ENCODE measurements at places on chromosomes 12 and 14.

GRCh38 chr12:98840325-98840724 lies 195.2 kb downstream of the APAF1 start:
- no peak for DNase-seq

DNA sequence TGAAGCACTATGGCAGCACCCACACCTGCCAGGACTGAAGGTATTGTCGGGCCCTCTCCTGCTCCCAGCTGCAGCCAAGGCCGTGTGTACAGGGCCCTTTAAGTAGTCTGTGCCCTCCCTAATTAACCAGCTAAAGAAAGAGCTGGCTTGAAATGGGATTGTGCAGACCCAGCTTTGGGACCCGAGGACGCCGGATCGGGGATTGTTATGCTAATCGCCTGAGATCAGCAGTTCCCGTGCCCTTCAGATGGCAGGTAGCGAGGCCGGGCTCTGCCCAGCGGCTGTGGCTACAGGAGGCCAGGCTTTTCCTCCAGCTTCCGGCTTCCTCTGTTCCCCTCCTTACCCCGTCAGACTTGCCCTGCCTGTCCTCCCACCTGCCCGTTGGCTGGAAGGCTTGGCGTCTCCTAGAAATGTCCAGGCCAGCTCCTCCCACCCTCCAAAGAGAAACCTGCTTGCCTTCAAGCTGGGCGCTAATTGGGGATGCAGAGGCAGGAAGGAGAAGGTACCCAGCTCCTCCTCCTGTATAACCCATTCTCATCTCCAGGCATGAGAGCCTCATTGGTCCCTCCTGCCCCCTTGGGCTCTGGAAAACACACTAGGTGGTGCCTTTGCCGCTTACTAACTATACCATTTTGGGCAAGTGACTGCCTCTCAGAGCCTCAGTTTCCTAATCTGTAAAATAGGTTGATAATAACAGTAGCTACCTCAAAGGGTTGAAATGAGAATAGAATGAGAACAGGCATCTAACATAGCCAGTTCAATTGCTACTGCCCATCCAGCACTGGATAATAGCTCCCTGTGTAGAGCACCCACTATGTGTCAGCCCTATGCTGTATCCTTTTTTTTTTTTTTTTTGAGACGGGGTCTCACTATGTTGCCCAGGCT lies 25.8 kb upstream of the MSI1 start:
- DNase-seq = no peak

DNA sequence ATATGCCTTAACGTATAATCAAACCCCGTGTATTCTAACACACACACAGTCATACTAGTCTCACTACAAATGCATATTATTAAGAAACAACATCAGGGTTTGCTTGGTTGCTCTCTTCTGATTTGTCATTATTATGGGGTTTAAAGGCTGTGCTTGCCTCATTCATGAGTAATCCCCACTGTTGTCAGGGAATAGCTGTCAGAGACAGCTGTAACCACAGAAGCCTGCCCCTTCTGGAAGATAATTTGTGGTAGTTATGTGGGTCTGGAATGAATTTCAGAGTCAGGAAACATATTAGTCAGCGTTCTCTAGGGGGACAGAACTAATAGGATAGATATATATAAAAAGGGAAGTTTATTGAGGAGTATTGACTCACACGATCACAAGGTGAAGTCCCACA lies 456.9 kb upstream of the TMEM132C start:
- DNase-seq = no peak

DNA sequence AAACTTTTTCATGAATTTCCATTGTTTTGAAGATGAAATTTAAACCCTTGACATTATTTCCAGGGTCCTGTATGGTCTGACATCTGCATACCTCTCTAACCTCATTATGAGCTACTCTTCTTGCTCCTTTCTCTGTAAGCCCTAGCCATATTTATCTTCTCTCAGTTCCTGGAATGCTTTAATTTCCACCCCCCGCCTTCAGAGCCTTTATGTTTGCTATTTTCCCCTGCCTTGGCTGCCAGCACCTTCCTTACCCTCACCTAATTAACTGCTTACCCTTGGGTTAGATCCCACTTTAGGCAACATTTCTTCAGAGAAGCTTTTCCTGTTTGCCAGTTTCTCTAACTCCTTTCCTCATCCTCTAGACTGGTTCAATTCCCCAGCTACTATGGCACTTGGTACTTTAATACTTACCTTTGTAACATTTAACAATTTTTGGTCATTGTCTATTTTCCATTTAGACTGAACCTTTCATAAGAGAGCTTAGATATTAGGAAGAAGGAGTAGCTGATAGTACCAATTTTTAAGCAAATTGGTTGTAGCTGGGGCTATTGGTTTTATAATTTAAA lies 6.0 kb downstream of the STYX start:
- DNase-seq = no peak

- no peak for DNase-seq
Measured at GRCh38 chr14:35342489-35343010, 50.4 kb downstream of the PSMA6 start.

- no peak for DNase-seq
Measured at GRCh38 chr14:25484906-25485305, 435.0 kb upstream of the STXBP6 start.

DNA sequence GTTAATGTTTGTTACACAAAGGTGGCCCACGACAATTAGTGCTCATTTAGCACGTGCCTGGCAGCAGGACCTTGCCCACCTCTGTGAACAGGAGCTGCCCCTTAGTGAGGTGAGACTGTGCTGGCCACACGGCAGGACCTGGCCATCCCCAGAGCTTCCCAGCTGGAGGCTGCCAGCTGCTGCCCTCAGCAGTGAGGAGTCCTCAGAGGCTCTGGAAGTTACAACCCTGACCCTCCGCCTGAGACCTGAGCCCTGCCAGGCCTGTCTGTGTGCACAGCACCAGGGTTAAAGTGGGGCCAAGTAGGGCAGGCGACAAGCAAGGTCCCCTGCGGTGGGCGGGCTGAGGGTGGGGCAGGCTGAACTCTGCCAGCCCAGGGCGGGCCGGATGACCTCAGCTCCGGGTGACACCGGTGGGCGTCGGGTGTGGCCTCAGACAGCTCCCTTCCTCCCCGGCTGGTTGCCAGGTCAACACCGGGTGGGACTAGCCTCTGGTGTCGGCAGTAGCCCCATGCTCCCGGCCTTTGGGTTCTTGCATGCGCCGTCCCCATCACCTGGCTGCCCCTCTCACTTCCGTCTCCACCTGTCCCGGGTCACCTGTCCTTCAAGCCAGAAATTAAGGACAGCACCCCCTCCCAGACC lies 9.2 kb upstream of the LBHD2 start:
- DNase-seq = peak; percentile 13

GRCh38 chr12:87120440-87120839 lies 864.2 kb upstream of the MGAT4C start:
- no peak for DNase-seq

GRCh38 chr14:97077253-97077653 lies 280.1 kb downstream of the VRK1 start:
- DNase-seq = no peak

- DNase-seq = no peak
Measured at GRCh38 chr14:79342942-79343341, 868.4 kb downstream of the DIO2 start.

DNA sequence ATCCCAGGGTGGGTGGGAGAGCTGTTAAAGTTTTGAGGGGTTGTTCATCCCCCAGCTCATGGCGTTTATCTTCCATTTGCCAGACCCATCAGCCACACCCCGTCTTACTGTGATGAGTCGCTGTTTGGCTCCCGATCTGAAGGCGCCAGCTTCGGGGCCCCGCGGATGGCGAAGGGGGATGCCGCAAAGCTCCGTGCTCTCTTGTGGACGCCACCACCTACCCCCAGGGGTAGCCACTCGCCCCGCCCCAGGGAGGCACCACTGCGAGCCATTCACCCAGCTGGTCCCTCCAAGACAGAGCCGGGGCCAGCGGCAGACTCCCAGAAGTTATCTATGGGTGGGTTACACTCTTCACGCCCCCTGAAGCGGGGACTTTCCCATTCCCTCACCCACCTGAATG lies 5.7 kb downstream of the RITA1 start:
- DNase-seq = no peak

- DNase-seq = no peak
Measured at GRCh38 chr12:53988541-53989226, 3.7 kb downstream of the HOXC10 start.

DNA sequence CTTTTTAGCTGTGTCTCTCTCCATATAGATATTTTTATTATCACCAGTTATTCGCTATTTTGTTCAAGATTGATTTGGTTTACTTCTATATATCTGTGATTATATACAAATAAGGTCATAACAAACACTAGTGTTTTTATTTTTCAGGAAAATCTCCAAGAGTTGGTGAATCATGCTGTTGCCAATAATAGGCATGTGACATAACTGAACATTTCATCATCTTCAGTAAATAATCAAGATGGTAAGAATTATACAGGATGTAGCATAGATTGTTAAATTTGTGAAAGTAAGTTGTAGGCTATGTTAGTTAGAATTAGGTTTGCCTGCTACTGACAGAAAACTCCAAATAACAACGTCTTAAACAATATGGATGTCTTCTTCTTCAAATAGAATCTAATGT lies 240.9 kb upstream of the PDE3A start:
- DNase-seq = no peak

GRCh38 chr12:122537021-122537420 lies 10.0 kb downstream of the KNTC1 start:
- no peak for DNase-seq

DNA sequence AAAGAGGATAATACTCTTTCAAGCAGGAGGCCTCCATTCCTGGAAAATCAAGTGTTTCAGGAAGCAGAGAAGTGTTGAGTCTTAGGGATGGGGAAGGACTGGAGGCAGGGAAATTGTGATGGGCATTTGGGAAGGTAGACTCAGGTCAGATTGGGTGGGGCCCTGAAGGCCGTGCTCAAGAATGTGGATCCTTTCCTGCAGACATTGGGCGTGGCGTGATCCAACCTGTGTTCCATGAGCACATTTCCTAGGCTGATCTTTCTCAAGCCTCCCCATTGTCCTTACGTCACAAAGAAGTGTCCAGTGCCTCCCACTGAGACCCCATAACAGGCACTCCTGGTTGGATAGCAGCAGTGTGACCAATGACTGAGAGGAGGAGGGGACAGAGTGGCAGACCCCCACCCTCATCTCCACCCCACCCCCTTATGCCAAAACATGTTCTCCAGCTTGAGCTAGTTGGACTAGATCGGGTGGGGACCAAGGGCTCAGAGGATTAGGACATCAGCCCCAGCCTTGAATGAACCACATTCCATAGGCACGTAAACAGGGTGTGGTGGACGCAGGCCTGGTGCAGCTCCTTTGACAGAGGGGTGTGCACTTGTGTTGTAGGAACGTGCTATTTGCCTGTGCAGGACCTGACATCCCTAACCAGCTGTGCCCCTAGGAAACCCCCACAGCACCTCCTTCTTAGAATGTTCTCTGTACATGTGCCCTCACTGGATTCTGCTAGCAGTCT lies 76.8 kb downstream of the TTC9 start:
- DNase-seq = no peak

GRCh38 chr12:25794571-25794970 lies 163.9 kb upstream of the RASSF8 start:
- no peak for DNase-seq

DNA sequence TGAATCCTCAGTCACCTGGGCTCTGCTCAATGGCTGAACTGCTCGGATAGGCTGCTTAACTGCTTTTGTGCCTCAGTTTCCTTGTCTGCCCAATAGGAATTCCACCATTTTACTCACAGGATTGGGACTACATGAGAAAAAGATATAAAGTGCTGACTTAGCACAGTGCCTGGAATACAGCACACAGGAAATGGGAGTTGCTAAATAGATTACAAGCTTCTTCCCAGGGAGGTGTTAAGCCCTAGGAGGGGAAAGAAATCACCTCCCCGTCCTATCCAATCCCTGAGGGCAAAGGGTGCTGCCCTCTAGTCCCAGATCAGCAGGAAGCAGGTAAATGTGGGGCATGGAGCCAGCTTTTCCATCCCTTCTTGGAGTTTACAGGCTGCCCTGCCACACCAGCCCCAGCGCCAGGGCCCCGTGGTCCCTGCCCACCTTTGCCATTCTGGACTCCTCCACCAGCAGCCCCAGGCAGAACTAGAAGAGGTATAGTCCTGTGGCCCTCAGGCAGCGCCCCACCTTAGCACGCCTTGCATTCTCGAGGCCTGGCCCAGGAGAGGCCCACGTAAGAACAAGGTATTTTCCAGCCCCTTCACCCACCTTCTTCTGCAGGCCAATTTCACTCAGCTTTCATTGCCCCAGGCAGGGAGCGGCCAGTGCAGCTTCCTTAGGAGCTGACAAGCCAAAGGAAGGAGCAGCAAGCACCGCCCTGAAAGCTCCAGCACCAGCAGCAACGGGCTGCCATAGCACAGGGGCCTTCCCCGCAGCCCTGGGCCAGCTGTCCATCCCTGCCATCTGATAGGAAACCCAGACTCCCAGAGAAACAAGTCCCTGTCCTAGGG lies 28.8 kb upstream of the RPLP0 start:
- DNase-seq = no peak

DNA sequence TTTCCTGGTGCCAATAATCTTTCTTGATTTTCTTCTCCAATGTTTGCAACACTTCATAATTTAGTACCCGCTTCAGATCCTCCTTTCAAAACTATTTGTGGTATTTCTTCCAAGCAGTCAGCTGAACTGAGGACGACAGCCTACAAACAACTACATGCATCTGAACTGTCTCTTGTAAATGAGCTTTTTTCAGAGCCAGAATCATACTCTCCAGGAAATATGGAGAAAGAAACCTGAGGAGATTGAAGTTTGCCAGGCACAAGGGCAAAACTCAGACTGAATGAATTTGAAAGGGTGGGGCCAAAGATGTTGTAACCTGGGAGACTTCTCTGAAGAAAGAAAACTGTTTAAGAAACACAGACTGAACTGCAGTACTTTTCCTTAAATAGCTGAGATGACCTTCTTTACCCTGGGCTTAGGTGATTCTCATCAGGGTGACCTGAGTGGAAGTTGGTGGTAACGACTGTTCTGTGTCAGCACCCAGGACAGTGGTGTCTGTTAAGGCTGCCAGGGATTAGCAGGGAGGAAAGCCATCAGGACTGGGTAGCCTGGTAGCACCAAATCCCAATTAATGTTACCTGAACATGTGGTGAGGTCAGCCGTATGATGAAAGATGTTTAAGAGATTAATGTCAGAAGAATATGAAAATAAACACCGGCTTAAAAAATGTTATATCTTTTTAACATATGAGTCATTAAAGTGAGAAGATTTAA lies 95.0 kb downstream of the TGFB3 start:
- DNase-seq = no peak

- DNase-seq = no peak
Measured at GRCh38 chr12:120346681-120347080, 19.1 kb upstream of the PLA2G1B start.

GRCh38 chr14:102993523-102993922 lies 63.8 kb downstream of the CDC42BPB start:
- no peak for DNase-seq

DNA sequence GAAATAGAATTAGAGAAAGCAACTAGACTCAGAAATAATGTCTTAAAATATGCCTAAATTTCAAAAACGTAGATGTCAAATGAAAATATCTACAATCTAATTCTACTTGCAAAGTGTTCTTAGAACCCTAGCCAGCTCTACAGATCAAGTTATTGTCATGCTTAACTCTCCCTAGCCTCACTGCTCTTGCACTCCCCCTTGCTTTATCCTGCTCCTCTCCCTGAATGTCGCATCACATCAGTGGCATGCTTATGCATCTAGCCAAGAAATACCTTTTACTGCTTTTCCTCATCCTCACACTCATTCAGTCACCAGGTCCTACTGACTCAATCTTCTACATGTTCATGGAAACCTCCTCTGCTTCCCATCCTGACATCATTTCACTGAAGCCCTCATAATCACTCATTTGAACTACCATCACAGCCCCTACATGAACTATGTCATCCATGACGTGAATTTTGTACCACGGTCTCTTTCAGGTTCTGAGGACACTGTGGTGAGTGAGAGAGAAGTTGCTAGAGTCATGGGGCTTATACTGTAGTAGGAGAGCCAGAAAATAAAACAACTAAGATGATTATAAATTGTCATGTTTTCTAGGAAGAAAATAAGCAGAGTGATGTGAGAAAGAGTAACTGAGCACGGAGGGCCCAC lies 22.6 kb upstream of the CRACR2A start:
- DNase-seq = no peak

Data from stimulated activated naive CD4-positive, alpha-beta T cell treated with Interleukin-2 at 50 U/mL for 16 hours (primary cell).